ENCODE measurements at places on chromosomes 3 and 15.

DNA sequence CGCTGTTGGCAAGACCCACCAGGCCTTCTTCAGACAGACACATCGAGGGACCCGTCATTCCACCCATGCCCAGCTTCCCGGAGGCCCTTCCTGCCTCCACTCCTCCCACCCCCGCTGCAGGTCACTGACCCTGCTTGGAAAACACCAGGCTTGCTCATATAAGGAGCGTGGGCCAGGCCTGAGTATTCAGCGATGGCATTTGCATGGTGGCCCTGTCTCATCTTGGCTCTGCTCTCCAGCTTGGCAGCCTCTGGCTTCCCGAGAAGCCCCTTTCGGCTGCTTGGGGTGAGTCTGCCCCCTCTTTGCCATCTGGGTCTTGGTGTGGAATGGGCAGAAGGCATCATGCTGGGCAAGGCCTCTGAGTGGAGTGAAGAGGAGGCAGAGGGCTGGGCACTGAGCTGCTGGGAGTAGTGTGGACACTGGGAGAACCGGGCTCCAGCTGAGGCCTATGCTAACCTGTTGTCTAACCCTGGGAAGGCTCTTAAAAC is at the start of gene ITIH3:
TSS of gene ITIH3 (plus strand) at position 185 of the 488 bp plus-strand sequence. CDS start at position 193, 8 bp downstream.
- DNase-seq, result no peak

GRCh38 chr3:50238549-50239026 is 2.6 kb downstream of the GNAI2 start:
- DNase-seq, result no peak

GRCh38 chr3:142285083-142285517 is 59.7 kb upstream of the GK5 start:
- no peak for DNase-seq

DNA sequence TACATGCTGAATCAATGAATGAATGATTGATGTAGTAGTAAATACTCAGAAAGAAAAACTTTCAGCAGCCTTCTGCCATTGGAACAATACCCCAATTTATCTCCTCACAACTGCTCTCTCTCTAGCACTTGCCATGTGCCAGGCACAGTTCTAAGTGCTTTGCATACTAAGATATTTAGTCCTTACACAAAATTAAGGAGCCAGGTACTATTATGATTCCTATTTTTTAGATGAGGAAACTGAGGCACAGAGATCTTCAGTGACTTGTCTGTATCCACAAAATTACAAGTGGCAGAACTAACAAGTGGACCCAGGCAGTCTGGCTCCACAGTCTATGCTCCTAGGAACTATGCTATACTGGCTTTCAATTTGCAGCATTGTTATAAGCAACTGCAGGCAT is 279.2 kb downstream of the LSAMP start:
- DNase-seq, result no peak

- no peak for DNase-seq
Measured at GRCh38 chr15:61057830-61058529, 171.1 kb downstream of the RORA start.
